ENCODE measurements at places on chromosomes 5 and 9.

- DNase-seq: no peak
Measured at GRCh38 chr5:57411982-57412381, 70.6 kb downstream of the ACTBL2 start.

- DNase-seq: no peak
Measured at GRCh38 chr9:14608540-14608939, 84.7 kb downstream of the ZDHHC21 start.

DNA sequence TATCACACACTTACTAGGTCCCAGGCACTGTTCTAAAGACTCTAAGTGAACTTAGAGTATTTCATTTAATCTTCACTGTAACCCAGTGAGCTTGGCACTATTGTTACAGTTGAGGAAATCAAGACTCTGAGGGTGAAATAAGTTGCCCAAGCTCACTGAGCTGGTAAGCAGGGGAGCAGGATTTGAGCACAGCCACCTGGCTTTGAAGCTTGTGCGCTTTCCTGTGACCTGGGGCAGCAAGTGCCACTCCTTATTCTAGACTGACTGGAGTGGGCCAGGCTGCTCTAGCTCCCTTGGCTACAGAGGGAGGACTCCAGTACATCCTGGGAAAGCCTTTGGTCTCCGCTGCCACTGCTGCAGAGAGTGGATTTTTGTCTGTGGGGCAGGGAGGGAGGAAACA is 50.0 kb downstream of the RGS3 start:
- no peak for DNase-seq

GRCh38 chr5:143501310-143502044 is 98.0 kb upstream of the NR3C1 start:
- no peak for DNase-seq

GRCh38 chr9:76521906-76522305 is 62.9 kb downstream of the GCNT1 start:
- DNase-seq: no peak

DNA sequence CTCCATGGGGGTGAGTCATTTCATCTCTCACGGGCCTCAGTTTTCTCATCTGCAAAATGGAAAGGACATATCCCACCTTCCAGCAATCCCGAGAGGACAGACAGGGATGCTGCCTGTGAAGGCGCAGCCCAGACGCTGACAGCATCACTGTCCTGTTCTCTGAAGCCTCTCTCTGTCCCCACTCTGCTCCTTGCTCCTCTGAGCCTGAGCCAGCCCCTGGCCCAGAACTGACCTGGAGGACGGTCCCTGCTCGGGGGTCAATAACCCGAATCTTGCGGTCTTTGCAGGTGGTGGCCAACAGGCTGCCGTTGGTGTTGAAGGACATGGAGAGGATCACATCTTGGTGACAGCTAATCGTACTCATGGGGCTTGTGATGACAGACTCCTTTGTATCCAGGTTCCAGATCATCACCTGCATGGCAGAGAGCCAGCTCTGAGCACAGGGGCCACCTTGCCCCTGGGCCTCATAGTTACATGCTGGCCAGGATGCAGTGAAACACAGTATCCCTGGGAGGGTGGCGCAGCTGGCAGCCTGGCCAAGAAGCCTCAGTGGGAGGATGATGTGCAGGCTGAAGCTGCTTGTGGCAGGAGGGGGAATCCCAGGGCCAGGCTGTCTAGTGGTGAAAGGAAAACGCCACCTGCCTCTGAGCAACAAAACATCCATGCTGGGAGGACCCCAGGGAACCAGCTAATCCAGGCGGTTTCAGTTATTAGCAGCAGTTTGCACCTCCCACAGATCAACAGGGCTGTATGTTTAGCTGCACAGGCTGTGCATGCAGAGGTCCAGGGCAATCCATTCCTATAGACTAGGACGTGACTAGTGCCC is 14.0 kb upstream of the TRIM14 start:
- DNase-seq: peak; percentile 61

DNA sequence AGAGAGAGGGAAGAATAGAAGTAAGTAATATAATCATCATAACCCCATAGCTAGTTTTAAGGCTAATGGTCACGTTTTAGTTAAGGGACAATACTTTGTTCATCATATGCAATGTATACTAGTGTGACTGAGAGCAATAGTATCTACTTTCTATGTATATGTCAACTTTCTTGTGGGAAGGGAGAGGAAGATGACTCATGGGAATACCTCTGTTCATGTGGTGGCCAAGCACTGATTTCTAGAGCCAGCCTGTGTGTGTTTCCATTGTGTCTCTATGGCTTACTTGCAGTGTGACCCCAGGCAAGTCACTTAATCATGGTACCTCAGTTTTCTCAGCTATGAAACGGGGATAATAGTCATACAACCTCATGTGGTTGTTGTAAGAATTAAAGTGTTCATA is 639.6 kb downstream of the CETN3 start:
- no peak for DNase-seq

DNA sequence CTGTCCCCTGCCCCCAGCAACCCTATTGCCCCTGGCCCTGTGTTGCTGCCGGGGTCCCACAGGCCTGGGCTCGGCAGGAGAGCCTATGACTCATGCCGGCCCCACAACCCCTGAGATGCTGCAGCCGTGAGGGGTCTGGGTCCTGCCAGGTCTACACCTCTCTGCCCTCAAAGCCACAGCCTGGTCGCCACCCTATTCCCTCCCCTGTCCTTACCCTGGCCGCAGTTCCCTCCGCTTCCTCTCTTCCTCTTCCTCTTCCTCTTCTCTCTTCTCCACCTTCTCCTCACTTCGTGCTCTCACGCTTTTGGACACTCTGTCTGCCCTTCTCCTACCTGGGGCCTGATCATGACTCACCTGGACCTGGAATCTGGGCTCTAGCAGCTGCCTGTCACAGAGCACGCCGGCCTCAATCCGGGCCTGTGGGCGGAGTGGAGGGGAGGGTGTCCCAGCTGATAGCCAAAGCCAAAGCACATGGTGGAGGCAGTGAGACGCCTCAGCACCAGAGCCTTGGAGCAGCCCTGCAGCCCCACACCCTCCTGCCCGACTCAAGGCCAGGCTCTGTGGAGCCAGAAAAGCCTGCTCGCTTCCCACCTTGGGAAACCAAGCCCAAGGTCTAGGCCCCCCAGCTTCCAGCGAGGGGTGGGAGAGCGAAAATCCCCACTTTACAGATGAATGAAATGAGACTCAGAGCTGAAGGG is 26.8 kb upstream of the CSF1R start:
- DNase-seq: peak; percentile 7

- no peak for DNase-seq
Measured at GRCh38 chr5:169838688-169839087, 141.6 kb downstream of the INSYN2B start.

DNA sequence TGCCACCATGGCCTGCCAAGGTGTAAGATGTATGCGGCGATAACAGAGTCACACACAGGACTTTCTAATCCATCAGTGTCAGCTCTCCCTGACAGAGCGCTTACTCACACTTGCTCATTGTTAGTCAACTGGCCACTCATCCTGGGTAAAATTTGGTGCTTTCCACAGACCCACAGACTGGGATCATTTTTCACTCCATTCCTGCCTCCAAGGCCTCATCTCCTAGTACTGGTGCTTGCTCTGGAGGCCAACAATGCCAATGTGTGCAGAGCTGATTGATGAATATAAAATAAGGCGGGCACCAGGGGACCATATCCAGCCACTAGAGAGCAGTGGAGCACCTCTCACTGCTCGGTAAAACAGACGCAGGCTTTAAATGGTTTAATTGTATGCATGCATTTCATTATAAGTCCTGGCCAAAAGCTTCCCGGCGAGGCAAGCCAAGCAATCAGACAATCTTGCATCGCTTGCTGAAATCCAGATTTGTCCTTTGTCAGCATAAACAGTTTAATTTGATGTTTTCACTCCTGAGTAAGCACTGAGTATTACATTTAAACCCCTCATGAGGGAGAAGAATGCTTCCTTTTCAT is 22.3 kb downstream of the PSMB7 start:
- no peak for DNase-seq

GRCh38 chr5:113474100-113474728 is 14.0 kb downstream of the MCC start:
- DNase-seq: no peak

DNA sequence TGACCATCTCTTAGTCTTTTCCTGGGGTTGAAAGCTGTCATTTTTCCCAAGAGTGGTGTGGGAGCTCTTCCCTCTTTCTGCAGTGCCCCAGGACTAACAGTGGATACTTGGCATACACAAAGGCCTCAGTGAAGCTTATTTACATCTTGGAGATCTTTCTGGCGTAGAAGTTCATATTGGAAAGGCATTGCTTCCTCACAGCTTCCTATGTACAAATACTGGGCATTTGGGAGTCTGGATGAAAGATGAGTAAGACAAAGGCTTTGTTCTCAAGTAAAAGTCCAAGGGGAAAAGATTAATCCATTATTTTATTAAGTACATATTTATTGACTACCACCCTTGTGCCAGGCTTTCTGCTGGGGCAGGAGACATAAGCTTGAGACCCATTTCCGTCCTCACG is 22.0 kb downstream of the MAP3K1 start:
- DNase-seq: no peak

DNA sequence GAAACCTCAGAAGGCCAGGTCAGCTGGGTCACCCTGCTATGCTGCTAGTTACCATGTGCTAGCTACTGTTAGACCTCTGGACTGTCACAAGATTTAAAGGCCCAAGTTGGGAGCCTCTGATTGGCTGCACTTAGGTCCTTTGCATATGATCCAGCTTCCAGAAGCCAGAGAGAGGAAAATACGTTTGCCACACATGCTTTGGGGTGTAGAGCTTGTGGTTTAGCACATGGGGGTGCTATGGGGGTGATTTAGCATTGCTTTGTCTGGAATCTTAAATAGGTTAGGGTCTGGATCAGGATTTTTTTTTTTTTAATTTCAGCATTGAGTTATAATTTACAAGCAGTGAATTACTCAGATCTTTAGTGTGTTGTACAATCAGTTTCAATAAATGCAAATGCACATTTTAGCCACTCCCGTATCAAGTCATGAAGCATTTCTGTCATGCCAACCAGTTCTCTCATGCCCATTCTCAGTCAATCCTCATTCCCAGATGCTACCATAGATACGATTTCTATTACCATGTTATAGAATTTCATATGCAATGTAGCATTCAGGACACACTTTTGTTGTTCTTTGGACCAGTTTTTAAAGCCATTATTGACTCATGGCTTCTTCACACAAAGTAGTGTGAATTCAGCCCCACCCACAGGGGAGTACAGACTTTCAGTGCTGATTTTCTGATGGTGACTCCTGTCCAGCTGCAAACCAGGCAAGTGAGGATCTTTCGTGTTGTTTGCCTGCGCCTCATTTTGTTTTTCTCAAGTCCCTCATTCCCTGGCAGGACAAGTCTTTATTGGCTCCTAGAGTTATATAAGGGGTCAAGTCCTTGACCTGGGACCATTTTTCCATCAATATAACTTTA is 250.4 kb downstream of the LRRC70 start:
- DNase-seq: no peak

- no peak for DNase-seq
Measured at GRCh38 chr5:17229313-17229712, 11.9 kb downstream of the BASP1 start.

DNA sequence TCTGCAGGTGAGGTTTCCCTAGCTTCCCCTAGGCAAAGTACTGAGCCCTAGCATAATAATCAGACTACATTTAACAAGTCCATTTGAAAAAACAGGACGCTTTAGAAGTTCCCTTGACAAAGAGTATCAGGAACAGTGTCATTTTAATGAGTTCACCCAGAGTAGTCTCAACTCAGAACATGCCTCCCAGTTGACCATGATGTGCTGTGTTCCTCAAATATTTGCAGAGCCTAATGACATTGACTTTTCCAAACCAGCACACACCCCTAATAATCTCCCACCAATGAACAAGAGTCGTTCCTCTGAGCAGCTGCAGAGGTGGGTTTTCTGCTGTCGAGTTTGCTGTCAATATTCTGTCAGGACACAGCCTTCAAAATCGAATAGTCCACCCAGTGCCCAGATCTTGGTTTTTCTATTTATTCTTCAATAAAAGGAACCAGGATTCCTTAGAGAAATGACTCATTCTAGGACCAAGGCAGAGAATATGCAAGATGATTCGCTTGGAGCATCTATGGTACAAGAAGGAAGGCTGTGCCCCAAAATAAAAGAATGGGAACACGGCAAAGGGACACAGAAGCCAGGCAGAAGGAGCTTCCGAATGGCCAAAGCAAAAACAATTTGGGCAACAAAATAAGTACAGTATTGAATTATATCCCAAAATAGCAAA is 57.6 kb downstream of the OTULIN start:
- DNase-seq: no peak

DNA sequence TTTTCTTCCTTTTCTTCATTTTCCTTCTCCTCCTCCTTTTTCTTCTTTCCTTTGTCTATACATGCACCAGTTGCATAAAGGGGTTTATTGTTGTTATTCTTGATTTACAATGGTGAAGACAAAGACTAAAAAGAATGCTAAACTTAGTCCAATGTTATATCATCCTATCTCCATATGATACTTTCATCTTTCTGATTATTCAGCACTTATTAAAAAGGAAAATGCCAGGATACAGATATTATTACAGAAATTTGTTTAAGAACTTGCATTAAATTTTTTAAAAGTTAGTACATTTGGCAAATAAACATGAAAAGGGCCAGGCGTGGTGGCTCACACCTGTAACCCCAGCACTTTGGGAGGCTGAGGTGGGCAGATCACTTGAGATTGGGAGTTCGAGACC is 1074.9 kb downstream of the EFNA5 start:
- DNase-seq: no peak

- no peak for DNase-seq
Measured at GRCh38 chr5:112064271-112064701, 307.3 kb upstream of the NREP start.

All from D721Med (cell line).